Fibroblast of the aortic adventitia (primary cell): ENCODE measurements at places on chromosomes 1 and 21. TPM values are rescaled to one million over a fixed set of nuclear protein-coding genes. Genes with fewer than 3 reads are reported as not detected.

Gene CACYBP
- 99.6 and 108 TPM in 2 replicates for total RNA-seq

Gene CADM3
- 6.0 TPM in 1 of 2 replicates, not detected in the other for total RNA-seq

Gene TSPAN2
- total RNA-seq: 0.18 and 2.5 TPM in 2 replicates

Gene FAM151A
- total RNA-seq: not detected in 2 replicates

Gene RBM11
- not detected in 2 replicates for total RNA-seq

DNA sequence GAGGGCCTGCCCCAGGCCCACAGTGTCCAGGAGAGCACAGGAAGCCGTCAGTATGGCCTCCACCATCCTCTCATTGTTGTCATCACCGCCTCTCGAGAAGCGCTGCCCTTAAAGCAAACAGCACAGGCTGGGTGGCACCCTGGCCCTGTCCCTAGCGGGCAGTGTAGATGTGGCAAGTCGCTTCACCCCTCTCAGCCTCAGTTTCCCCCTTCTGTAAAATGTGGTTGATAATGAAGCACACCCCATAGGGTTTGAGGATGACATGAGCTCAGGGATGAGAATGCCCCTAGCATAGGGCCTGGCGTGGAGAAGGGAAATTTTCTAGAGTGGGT, 13.4 kb downstream of the PLA2G2F start:
- no peak for DNase-seq

- DNase-seq: no peak
These were observed 705 bp upstream of the QSOX1 start for GRCh38 chr1:180154003-180154324.

GRCh38 chr1:19661721-19662228, 2.9 kb upstream of the HTR6 start:
- peak; percentile 79 for DNase-seq

DNA sequence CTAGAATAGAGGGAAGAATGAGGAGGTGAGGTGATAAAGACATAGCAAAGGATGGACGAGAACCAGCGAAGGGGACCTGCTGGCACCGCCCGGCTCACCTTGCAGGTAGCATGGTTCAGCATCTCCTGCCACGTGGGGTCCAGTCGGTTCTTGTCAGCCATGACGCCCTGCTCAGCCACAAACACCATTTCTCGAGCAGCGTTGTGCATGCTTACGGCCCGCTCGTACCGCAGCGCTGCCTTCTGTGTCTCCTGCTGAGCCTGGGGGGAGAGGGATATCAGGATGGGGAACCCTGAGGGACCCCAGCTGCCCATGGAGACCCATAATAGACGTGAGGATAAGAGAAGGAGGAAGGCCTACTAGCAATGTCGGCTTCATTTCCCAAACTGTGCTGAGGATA, 11.4 kb downstream of the SH3BP5L start:
- DNase-seq: no peak

GRCh38 chr21:44338971-44339910, at the start of gene CFAP410:
TSS of gene CFAP410 (minus strand) at chr21:44339390. CDS start at chr21:44339194, 196 bp downstream.
- DNase-seq: peak; percentile 94

GRCh38 chr1:87061742-87062156, 147.3 kb downstream of the HS2ST1 start:
- peak; percentile 32 for DNase-seq

DNA sequence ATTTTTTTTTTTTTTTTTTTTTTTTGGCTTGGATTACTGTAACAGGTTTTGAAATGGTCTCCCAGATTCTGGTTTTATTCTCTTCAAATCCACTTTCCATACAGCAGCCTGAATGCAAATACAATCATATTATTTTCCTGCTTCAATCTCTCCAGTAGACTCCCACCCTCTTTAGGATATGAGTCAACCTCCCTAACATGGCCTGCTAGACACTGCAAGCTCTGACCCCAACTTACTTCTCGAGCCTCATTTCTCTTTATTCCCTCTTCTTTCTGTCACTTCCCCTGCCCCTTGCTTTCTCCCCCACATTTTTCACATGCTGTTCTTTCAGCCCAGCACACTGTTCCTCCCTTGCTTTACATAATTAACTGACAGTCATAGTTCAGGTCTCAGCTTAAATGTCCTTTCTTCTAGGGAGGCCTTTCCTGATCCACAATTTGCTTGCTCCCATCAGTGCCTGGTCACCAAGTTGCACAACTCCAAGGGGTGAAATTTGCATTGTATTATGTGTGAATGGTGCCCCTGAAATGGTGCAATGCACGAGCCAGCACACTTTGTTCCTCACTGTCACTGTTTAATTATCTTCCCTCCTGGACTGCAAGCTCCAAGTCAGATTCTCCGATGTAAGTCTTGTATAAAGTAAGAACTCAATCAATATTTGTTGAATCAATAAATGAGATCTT, 22.1 kb upstream of the IL19 start:
- DNase-seq: no peak

GRCh38 chr1:77484334-77484733, 198.1 kb downstream of the ZZZ3 start:
- DNase-seq: no peak

GRCh38 chr1:218426343-218426657, 81.2 kb downstream of the TGFB2 start:
- peak; percentile 84 for DNase-seq
